ENCODE measurements at places on chromosomes 6 and 20. TPM values are rescaled to one million over a fixed set of nuclear protein-coding genes. Genes with fewer than 3 reads are reported as not detected.

DNA sequence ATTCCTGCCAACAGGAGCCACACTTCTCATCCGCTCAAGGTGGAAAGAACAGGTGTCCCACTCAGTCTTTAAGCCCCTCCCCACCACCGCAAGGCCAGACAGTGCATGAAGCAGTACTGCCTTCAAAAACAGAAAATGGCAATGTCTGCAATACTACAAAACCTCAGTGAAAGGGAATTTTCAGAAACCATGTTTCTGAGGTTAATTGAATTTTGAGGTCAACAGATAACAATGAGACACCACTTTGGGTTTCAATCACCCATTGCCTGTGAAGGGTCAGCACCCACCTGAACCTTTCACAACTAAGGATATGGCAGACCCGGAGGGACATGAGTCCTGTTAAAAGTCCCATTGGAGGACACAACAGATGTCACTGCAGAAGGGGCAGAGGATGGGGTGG is 13.0 kb downstream of the ZC3H12D start:
- DNase-seq: no peak

DNA sequence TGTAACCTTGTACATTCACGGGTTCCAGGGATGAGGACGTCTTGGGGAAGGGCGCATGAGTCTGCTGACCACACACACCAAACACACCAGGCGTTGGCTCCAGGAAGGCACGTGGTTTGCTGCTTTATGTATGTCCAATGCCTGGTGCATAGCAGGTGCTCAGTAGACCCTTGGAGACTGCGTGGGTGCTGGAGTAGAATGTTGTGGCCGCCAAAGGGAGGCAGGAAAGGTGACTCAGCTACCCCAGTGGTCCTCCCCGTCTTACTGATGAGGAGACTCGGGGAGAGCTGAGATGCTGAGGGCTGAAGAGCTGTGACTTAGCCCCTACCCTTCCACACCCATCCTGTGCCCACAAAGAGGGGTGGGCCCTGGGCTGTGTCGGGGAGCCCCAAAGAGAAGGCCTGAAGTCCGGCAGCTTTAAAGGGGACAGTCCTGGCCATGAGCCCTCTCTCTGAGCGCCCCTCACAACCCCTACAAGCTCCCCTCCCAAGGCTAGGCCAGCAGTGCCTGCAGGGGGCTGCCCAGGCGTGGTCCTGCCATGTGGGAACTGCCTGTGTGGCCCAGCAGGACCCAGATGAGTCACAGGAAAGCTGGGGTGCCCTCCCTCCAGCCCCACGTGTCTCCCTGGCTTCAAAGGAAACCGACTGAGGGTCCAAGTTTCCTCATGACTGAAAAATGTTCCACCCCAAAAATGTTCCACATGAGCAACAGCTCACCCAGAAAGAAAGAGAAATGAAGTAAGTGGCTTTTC is 28.0 kb upstream of the PTGIS start:
- no peak for DNase-seq

The FOXP4 gene
- 15.3 TPM for polyA plus RNA-seq

The RIPOR3 gene
- 12.9 TPM for polyA plus RNA-seq

Data from right cardiac atrium (tissue), 5 donors.